Vagina (tissue), 2 donors: ENCODE measurements at places on chromosomes 4 and X. TPM values are rescaled to one million over a fixed set of nuclear protein-coding genes. Genes with fewer than 3 reads are reported as not detected.

DNA sequence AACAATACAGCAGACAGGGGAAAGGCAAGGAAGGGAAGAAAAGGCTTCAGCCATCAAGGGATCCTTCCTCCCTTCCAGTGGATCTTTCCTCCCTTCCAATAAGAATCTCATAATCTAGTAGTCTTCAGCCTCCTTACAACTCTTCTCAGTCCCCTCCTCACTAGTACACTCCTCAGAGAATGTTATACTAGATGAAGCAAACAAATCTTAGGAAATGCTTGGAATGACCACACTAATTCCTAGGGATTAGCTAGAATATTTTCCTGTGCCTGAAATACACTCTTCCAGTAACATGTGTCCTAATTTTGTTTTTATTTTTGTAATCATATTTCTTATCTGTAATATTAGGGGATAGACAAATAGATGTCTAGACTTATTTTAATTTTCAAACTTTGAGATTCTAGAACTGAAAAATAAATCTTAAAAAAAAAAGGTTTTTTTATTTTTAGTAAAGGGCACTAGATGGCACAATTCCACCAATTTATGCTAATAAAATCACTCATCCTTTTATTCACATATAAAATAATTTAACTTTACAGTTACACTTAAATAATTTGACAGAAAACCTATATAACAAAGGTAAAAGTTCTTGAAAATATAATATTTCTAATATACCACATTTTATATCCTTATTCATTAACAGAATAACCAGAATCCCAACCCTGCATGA lies 7.0 kb upstream of the STPG2 start:
- no peak for DNase-seq

DNA sequence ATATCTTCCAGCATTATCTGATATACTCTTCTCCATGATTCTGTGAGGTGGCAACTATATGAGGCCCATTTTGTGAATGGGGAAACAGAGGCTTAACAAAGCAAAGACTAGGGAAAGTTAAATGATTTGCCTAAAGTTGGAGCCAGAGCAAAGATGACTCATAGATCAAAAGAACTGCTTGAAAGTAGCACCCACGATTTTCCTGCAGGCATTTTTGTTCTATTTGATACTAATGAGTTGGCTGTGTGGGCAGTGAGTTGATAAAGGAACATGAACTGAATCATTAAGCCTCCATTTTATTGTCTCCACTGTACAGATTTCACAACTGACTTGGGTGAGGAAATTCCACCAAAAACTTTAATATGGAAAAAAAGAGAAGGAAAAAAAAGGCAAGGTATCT lies 138.9 kb upstream of the IGFBP7 start:
- no peak for DNase-seq

Gene ZIC3
- total RNA-seq: not detected

Gene LDB2
- 70.0 TPM for total RNA-seq

Gene AKAP4
- total RNA-seq: not detected

Gene NPY1R
- 16.7 TPM for total RNA-seq
